ENCODE measurements at places on chromosomes 3 and 15.
A peak's percentile ranks its signal among the peaks of the same experiment; 100 is the strongest.

- peaks cover 3% of the 10 kb centered on the region for H3K4me1 ChIP-seq
- H3K27ac ChIP-seq = no peak overlapping the region
- no peak overlapping the region for H3K4me3 ChIP-seq
- DNase-seq = no peak
Observed at GRCh38 chr3:37953707-37954394, 36.7 kb upstream of the VILL start.

DNA sequence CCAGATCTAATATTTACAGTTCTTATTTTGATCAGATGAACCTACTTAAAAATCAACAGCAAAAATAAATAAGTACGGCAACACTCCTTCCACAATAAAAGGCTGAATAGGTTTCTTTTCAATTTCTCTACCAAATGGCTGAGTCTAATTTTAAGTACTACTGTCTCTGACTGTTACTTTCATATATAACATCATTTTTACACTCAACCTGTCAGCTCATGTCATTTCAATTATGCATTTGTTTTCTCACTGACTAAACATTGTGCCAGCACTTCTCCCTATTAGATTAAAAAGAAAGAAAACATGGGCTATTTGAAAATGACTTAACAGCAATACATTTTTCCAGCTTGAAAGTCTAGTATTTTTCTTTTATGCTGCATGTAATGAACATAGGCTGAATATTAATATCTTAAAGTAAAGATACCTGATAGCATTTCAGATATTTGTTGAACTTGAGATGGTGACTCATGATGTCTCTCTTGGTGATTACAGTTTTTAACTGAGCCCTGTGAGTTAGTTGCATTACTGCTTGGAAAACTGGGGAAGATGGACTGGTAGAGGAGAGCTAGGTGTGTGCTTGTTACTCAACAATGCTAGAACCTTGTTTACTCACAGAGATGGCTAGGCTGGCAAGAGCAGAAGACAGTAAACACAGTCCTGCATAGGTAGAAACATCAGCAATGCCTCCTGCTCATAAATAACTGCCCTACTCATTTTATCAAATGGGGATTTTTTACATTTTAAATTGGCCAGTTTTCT is 73.9 kb downstream of the PEX5L start:
- H3K36me3 ChIP-seq = no peaks in the 10 kb centered on the region
- DNase-seq = no peak
- no peaks in the 10 kb centered on the region for H3K27me3 ChIP-seq
- no peaks in the 10 kb centered on the region for H3K4me1 ChIP-seq
- no peak overlapping the region for H3K4me3 ChIP-seq

- no peak for DNase-seq
- peak overlapping the region; percentile 77 for H3K27ac ChIP-seq
- H3K36me3 ChIP-seq = no peaks in the 10 kb centered on the region
- no peak overlapping the region for H3K4me3 ChIP-seq
- peaks cover 24% of the 10 kb centered on the region for H3K4me1 ChIP-seq
Observed at GRCh38 chr15:51103330-51103729, 8.6 kb upstream of the TNFAIP8L3 start.

GRCh38 chr3:99111235-99111634 is 209.7 kb upstream of the DCBLD2 start:
- no peak for DNase-seq
- no peaks in the 10 kb centered on the region for H3K36me3 ChIP-seq
- no peak overlapping the region for H3K27ac ChIP-seq
- H3K4me1 ChIP-seq = no peaks in the 10 kb centered on the region
- no peaks in the 10 kb centered on the region for H3K27me3 ChIP-seq

DNA sequence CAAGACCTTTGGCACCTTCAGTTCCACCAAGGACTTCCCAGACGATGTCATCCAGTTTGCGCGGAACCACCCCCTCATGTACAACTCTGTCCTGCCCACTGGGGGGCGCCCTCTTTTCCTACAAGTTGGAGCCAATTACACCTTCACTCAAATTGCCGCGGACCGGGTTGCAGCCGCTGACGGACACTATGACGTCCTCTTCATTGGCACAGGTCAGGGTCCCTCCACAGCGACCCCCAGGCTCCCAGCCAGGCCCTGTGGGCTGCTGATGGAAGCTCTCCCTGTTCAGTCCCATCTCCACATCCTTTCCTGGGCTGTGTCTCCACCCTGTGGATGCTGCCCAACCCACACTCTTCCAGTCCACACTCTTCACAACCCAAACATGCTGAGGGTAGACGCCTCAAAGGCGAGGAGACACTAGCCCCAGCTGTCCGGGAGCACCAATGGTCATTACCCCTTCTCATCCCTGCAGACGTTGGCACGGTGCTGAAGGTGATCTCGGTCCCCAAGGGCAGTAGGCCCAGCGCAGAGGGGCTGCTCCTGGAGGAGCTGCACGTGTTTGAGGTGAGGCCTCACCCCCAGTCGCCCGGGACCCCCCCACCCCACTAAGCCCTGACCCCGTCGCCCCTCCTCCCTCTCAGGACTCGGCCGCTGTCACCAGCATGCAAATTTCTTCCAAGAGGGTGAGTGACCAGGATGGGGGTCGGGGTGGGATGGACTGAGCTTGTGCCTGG is 4.3 kb upstream of the LSMEM2 start:
- peaks cover 11% of the 10 kb centered on the region for H3K4me1 ChIP-seq
- H3K4me3 ChIP-seq = no peak overlapping the region
- no peak for DNase-seq

DNA sequence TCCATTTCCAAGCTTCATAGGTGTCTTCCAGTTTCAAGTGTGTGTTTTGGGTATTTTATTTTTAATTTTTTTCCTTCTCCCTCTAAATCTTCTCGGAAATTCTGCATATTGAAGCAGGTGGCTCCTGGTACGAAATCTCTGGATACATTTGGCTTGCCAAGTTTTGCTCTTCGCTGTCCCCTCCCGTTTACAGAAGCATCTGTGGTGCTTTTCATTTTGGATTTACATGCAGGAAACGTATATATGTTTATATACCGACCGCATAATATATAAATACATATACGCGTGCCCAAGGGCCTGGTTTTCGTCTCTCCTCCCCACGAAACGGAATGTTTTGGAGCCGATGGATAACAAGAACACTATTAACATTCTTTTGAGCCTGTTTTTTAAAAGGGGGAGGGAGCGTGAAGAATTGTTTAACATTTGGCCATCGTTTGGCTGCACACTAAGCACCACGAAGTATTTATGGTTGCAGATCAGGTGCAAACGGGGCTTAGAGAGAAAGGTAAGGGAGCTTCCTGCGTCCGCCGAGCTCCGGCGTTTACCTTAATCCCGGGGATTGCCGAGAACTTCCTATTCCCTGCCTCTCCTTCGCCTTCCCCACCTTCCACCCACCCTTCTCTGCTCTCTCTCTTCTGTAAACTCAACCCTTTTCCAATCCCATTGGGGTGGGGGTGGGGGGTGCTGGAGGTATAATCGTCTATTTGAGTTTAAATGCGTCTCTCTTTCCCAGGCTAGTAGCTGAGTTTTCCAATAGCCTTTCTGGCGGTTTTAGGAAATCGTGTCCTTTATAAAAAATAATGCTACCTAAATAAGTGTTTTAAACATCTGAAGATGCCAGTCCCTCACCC is 1.1 kb upstream of the NLGN1 start:
- H3K4me3 ChIP-seq = peak overlapping the region; percentile 55
- peak overlapping the region; percentile 85 for H3K27ac ChIP-seq
- DNase-seq = no peak
- H3K27me3 ChIP-seq = no peaks in the 10 kb centered on the region

- H3K27me3 ChIP-seq = no peaks in the 10 kb centered on the region
- no peaks in the 10 kb centered on the region for H3K4me1 ChIP-seq
- no peak overlapping the region for H3K4me3 ChIP-seq
- H3K36me3 ChIP-seq = no peaks in the 10 kb centered on the region
- no peak for DNase-seq
Observed at GRCh38 chr3:137111497-137111896, 153.7 kb downstream of the IL20RB start.

DNA sequence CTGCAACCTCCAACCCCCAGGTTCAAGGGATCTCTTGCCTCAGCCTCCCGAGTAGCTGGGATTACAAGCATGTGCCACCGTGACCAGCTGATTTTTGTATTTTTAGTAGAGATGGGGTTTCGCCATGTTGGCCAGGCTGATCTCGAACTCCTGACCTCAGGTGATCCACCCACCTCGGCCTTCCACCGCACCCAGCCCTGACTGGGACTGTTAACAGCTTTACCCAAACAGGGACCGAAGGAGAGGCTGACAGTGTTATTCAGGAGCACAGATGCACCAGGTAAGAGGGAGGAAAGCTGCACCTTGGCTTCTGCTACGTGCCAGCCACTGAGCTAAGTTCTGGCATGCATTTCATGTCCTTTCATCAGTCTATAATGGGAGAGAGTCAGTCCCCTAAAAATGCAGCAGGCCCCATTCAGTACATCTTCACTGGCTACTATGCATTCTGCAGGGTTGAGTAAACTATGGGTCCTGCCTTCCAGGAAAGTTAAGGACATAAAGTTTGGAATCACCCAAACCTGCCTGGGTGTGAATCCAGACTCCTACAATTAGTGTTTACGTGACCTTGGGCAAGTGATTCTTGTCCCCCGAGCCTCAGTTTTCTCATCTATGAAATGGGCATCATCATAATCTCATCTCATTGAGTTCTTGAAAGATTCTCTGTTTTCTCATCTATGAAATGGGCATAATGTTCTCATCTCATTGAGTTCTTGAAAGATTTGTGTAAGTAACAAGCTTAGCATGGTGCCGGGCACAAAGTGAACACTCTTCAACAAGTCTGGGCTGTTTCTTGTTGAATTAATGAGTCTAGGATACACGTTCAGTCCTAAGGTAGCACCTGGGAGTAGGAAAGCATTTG is 82.2 kb downstream of the CPN2 start:
- no peaks in the 10 kb centered on the region for H3K27me3 ChIP-seq
- peak; percentile 43 for DNase-seq
- no peak overlapping the region for H3K4me3 ChIP-seq
- no peaks in the 10 kb centered on the region for H3K36me3 ChIP-seq

DNA sequence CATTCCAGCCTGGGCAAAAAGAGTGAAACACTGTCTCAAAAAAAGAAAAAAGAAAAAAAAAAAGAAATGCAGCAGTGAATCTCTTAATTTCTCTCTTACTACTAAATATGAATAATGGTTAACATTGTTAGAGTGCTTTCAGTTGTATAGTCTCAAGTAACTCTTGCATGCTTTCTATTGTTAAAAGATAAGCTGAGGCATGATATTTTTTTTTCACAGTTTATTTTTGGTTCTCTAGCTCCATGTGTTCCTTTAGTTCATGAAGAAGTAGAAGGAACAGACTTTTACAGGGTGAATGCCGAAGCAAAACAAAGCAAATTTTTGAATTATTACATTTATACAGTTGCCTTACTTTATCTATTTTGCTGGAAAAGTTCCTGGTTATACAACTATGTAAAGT is 1180.9 kb downstream of the OTOL1 start:
- H3K27ac ChIP-seq = no peak overlapping the region
- H3K4me1 ChIP-seq = no peaks in the 10 kb centered on the region
- no peak overlapping the region for H3K4me3 ChIP-seq
- H3K27me3 ChIP-seq = no peaks in the 10 kb centered on the region
- DNase-seq = no peak

DNA sequence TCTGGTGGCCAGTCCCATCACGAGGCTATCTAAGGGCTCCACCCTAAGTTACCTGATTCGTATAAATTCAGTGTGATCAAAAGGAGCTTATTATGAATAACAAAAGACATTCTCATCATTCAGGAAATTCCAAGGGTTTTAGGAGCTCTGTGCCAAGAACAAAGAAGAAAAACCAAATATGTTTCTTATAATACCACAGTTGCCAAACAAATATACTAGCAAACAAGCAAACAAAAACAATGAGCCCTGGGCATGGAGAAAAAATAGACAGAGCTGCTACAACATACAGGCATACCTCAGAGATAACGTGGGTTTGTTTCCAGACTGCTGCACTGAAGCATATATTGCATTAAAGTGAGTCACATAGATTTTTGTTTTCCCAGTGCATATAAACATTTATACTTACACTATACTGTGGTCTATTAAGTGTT is 20.2 kb upstream of the CFAP161 start:
- no peak for DNase-seq
- no peak overlapping the region for H3K27ac ChIP-seq
- H3K4me3 ChIP-seq = no peak overlapping the region
- no peaks in the 10 kb centered on the region for H3K4me1 ChIP-seq

- no peaks in the 10 kb centered on the region for H3K27me3 ChIP-seq
- no peak for DNase-seq
- no peak overlapping the region for H3K27ac ChIP-seq
- H3K36me3 ChIP-seq = no peaks in the 10 kb centered on the region
- H3K4me3 ChIP-seq = no peak overlapping the region
Observed at GRCh38 chr3:193589129-193589528, 3.9 kb upstream of the OPA1 start.

DNA sequence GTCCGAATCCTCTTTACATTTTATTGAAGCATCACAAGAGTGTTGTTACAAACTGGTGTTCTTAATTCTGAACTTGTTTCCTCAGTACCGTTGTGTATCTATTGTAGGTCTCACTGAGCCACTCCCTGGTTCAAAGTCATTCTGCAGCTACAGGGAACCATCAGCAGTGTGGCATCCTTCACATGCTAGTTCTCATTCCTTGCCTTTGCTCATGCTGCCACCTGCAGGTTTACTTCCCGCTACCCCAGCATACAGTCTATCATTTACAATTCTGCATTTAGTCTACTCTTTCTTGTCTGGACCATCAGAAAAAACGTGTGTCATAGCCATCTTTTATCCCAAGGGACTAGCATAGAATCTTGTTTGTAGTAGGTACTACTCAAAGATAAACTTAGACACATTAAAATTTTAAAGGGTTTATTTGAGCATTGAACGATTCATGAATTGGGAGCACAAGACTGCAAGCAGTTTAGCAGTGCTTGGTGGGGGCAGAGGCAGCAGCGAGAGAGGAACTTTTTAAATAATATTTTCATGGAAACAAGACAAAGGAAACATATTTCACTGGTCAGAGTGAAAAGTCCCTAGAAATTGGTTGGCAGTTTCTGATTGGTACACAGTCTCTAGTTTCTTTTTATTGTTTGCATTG is 402.1 kb downstream of the CADM2 start:
- H3K4me1 ChIP-seq = no peaks in the 10 kb centered on the region
- no peak for DNase-seq
- H3K4me3 ChIP-seq = no peak overlapping the region

- H3K36me3 ChIP-seq = no peaks in the 10 kb centered on the region
- H3K27ac ChIP-seq = no peak overlapping the region
- H3K4me3 ChIP-seq = no peak overlapping the region
- no peaks in the 10 kb centered on the region for H3K4me1 ChIP-seq
- no peak for DNase-seq
Observed at GRCh38 chr3:189792046-189792929, 161.1 kb downstream of the TP63 start.
